H4 (cell line): ENCODE measurements at places on chromosomes 16 and 17. TPM values are rescaled to one million over a fixed set of nuclear protein-coding genes. Genes with fewer than 3 reads are reported as not detected.
A peak's percentile ranks its signal among the peaks of the same experiment; 100 is the strongest.

DNA sequence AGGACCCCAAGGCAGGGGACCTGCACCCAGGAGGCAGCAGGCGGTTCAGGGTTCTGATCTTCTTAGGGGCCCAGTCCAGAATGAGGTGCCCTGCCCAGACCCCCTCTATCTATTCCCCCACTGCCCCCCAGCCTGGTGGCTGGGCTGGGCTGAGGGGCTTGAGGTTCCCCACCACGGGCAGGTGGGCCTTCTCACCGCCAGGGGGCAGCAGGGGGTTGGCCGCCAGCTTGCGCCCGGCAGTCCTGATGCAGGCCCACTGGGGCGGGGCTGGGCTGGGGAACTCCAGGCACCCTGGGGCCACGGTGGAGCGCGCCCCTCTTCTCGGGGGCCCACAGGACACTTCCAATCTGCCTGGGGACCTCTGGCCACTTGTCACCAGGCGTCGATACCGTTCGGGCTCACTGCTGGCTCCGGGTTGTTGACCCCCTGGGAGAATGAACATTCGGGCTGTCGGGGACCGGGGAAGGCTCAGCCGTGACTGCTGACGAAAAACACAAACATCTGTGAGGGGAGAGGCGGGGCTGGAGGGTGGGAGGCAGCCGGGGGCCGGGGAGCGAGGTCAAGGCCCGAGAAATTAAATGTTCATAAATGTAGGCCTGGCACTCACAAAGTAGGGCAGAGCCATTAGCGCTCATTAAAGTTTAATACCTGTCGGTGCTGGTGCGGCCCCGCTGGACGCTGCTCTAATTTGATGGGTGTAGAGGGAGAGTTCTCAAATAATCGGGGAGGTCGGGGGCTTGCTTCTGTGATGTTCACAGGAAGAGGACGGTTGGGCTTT, 219.3 kb upstream of the GSE1 start:
- no peak for DNase-seq

DNA sequence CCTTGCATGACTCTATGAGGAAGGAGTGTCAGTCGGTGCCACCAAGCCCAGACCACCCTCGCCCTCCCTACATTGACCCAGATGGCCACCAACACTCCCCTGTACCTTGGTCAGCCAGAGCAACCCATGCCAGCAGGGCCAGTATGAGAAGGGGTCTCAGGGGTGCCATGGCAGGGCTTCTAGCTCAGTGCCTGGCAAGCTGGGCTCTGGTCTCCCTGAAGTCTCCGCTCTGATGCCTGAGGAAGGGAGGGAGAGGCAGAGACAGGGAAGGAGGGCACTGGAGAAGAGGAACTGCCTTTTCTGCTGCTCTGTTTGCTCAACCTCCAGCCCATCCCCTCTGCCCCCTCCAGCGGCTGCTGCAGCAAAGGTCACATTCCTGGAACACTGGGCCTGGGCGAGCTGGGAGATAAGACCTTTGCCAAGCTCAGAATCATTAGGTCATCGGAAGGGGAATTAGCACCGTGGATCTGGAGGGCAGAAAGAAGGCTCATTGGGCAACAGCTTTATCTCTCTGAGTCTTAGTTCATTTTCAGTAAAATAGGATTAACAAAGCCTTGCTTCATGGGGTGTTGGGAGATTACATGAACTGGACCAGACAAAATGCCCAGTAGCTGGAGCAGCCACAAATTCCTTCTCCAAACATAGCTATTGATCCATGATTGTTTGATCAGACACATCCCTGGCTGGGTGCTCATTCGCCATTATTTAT, at the start of gene VTN:
TSS of gene VTN (minus strand) at position 273 of the 709 bp plus-strand sequence. CDS start at position 169, 104 bp downstream.
- no peak for DNase-seq

GRCh38 chr17:74430706-74431567, 951 bp upstream of the GPRC5C start:
- peak; percentile 99 for DNase-seq

DNA sequence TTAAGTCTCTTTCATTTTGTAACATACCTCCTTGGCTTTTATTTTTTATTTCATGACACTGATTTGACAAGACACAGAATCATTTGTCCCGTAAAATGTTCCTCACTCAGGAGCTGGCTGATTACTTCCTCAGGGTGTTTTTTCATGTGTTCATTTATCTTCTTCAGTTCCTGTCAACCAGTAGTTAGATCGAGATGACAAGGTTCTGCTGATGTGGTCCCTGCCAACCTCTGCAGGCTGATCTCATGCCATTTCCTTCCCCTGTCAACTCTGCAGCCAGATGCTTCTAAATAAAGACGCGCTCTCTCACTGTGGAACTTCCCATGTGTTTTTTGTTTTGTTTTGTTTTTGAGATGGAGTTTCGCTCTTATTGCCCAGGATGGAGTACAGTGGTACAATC, 8.1 kb upstream of the CXCL16 start:
- DNase-seq = no peak

DNA sequence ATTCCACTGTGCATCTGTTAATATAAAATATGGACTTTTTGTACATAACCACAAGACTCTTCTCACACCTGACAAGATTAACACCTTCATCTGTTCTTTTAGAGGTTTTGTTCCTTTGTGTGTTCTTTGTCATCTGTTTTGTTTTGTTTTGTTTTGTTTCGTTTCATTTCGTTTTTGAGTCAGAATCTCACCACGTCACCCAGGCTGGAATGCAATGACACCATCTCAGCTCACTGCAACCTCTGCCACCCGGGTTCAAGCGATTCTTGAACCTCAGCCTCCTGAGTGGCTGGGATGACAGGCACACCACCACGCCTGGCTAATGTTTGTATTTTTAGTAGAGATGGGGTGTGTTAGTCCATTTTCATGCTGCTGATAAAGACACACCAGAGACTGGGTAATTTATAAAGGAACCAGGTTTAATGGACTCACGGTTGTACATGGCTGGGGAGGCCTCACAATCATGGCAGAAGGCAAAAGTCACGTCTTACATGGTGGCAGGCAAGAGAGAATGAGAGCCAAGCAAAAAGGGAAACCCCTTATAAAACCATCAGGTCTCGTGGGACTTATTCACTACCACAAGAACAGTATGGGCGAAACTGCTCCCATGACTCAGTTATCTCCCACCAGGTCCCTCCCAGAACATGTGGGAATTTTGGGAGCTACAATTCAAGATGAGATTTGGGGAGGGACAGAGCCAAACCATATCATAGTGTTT, 22.3 kb downstream of the C16orf90 start:
- no peak for DNase-seq

GRCh38 chr16:3780570-3780969, 63.2 kb upstream of the TRAP1 start:
- DNase-seq = peak; percentile 13

DNA sequence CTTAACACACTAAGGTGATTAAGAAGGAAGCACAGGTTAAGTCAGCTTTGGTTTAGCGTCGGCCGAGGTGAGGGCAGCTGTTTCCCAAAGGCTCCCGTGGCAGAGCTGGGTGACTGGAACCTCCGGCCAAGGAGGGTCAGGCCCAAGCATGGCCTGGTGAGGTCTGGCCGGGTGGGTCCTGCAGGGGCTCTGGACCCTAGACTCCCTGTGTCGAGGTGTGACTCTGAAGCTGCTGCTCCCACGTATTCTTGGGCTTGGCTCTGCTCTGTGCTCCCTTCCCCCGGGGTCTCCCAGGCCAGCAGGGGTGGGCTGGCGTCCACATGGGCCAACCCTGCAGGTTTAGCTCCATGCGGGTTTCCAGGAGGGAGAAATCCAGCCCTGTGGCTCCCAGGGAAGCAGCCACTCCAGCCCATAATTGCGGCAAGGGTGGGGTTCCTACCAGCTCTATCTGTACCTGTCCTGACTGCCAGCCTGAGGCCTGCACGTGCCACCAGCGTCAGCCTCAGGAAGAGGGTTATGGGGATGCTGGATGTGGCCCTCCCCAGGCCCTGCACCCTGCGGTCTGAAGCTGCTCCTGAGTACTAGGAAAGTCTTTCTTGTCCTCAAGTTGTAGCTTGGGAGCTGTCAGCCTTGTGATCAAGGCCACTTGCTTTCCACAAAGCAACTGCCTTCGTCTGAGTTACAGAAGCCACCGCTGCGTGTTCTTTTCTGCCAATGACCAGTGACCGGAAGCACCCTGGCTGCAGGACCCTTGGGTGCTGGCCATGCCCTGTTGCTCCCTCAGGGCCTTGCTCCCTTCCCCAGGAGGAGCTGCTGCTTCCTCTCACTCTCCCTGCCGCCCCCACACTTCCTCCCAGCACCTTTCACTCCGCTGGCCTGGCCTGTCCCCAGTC, 4.8 kb downstream of the CDK5R1 start:
- DNase-seq = no peak

TP53TG3C gene
- not detected in 2 replicates for total RNA-seq

CALB2 gene
- 30.2 and 32.3 TPM in 2 replicates for total RNA-seq

TMEM88 gene
- total RNA-seq = not detected in 2 replicates
